ENCODE measurements at places on chromosomes 13 and 19.
A peak's percentile ranks its signal among the peaks of the same experiment; 100 is the strongest.

- no peak for DNase-seq
Observed at GRCh38 chr13:92488249-92488852, 738.3 kb upstream of the GPC6 start.

- peak; percentile 45 for DNase-seq
Observed at GRCh38 chr19:31448221-31448657, 99.0 kb upstream of the TSHZ3 start.

- DNase-seq: no peak
Observed at GRCh38 chr19:3359015-3359918, 7.1 kb upstream of the NFIC start.

- peak; percentile 41 for DNase-seq
Observed at GRCh38 chr19:38990949-38991697, 15.6 kb upstream of the FBXO17 start.

GRCh38 chr19:7682175-7682855, 1.7 kb downstream of the TRAPPC5 start:
- no peak for DNase-seq

- DNase-seq: no peak
Observed at GRCh38 chr13:34019870-34020269, 201.9 kb downstream of the RFC3 start.

DNA sequence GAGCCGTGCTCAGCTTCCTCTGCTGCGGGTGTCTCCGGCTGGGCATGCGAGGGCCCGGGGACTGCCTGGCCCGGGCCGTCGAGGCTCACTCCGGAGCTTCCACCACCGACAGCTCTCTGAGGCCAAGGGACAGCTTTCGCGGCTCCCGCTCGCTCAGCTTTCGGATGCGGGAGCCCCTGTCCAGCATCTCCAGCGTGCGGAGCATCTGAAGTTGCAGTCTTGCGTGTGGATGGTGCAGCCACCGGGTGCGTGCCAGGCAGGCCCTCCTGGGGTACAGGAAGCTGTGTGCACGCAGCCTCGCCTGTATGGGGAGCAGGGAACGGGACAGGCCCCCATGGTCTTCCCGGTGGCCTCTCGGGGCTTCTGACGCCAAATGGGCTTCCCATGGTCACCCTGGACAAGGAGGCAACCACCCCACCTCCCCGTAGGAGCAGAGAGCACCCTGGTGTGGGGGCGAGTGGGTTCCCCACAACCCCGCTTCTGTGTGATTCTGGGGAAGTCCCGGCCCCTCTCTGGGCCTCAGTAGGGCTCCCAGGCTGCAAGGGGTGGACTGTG, 1.2 kb downstream of the S1PR4 start:
- no peak for DNase-seq

DNA sequence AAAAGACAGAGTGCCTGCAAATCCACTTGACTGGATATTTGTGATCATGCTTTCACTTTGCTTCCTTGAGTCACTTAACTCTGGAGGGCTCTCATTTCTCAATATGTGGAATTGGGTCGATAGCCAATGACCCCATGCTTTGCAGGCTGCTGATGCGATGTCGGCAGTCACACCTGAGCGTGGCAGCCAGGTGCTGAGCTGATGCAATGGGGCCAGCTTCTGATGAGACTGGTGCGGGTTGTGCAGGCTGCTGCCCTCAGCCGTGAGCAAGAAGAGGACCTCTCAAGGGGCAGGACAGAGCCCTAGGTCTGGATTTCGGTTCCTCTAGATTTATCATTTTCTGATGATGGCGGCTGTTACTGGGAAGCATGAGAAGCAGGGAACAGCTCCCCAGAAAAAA, 334.1 kb downstream of the TEX29 start:
- no peak for DNase-seq
